Activated CD4-positive, alpha-beta T cell treated with anti-CD3 and anti-CD28 coated beads, Interleukin-10, Interleukin-2, amounts not matched to agents 100 ng/mL and 50 ng/mL, durations not matched to agents 16 hours and 8 hours (primary cell): ENCODE measurements at places on chromosomes 1 and 21.
A peak's percentile ranks its signal among the peaks of the same experiment; 100 is the strongest.

- no peak for DNase-seq
These were observed 45.9 kb downstream of the SYF2 start for GRCh38 chr1:25186161-25187007.

DNA sequence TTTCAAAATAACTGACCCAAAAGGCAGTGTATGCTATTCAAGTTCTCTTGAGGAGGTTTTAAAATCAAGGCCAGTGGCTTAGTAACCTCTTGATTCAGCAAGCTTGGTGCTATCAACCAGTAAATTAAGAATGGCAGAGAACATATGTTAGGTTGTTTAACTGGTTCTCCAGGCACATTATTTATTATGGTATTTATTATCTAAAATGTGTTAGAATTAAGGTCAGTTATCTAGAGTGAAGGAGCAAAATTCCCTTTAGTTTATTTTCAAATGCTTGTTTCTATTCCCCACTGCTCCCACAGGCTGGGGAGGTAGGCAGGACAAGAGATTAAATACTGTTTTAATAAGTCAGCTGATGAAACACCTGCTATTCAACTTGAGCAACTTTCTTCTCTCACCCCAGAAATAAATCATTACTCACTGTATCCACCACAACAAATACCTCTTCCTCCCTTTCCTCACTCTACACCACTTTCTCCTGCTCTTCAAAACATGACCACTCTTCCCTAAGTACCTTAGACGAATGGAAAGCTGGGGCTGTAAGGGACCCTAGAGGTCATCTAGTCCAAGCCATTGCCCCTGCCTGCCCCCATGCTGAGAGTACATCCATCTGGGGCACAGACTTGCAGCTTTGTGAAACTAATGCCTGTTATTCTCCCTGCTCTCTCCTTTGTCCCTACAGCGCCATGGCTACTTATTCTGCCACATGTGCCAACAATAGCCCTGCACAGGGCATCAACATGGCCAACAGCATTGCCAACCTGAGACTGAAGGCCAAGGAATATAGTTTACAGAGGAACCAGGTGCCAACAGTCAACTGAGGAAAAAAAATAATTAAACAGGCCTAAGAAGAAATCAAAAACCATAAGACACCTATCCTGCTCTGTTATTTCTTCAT is 71.7 kb downstream of the PRRX1 start:
- no peak for DNase-seq

GRCh38 chr1:1596493-1597274 is 3.3 kb downstream of the FNDC10 start:
- DNase-seq: no peak

DNA sequence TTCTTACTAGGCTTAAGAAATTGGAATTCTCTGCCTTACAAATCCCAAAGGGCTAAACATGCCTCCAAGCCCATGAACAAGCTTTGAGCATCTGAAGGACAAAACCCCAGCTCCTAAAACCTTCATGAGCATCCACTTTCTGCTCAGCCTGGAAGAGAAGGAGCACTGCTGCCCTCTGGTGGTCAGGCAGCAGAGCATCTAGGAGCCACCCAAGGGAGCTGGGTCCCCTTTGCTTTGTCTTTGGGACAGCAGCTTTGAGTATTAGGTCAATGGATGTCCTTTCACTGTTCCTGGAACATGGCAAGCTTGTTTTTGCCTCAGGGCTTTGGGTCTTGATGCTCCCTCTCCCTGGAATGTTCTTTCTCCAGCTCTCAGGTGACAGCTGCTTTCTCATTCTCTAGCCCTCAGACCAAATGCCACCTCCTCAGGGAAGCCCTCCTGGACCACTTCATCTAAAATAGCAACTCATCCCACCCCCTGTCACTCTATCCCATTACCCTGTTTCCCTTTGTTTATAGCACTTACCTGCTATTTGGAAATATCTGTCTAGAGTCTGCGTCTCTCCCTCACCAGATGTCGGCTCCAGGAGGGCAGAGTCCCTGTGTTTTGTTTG is 25.7 kb downstream of the RAB7B start:
- DNase-seq: peak; percentile 81

DNA sequence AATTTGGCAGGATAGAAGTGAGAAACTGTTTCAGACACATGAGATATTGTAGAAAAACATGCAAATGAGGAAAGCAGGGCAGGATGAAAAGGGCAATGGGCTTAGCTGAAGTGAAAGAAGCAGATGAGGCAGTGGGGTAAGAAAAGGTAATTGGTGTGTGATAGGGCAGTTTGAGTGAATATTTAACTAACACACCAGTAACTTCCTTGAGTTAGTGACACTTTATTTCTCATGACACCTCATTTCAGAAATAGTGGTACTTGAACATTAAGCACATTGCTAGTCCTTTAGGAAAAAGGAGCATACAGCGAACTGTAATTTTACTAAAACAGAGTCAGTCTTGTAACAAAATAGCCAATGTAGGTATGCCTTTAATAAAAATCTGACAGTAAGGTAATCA is 415.0 kb downstream of the DPYD start:
- no peak for DNase-seq

- no peak for DNase-seq
These were observed 580.4 kb downstream of the USP25 start for GRCh38 chr21:16310176-16310575.

DNA sequence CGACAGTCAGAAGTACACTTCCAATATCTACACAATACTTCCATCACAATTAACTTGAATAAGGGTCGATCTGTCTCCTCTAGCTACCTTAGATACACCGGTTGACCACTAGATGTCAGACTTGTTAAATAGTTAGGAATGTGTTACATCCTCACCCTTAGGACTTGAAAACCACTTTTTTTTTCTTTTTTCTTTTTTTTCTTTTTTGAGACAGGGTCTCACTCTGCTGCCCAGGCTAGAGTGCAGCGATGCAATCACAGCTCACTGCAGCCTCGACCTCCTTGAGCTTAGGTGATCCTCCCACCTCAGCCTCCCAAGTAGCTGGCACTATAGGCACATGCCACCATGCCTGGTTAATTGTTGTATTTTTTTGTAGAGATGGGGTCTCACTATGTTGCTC is 120.4 kb upstream of the GREM2 start:
- DNase-seq: peak; percentile 46

- DNase-seq: no peak
These were observed 36.5 kb downstream of the MAP3K21 start for GRCh38 chr1:233364026-233364425.

DNA sequence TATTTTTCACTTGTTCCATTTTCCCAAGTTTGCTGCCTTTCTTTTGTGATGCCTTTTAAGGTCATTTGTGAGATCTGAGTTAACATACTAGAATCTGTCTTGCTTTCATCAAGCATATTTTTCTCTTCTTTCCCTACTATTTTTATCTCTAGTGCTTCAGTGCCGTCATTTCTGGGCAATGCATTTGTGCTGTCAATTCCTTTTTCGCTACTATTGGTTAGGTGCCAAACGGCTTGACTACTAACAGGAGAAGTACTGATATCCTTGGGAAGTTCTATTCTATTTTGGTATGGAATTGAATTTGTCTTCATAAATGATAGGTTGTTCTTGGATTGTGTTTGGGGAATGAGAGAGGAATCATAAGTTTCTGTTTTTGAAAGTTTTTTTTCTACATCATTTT is 42.2 kb downstream of the LRRC53 start:
- DNase-seq: no peak

DNA sequence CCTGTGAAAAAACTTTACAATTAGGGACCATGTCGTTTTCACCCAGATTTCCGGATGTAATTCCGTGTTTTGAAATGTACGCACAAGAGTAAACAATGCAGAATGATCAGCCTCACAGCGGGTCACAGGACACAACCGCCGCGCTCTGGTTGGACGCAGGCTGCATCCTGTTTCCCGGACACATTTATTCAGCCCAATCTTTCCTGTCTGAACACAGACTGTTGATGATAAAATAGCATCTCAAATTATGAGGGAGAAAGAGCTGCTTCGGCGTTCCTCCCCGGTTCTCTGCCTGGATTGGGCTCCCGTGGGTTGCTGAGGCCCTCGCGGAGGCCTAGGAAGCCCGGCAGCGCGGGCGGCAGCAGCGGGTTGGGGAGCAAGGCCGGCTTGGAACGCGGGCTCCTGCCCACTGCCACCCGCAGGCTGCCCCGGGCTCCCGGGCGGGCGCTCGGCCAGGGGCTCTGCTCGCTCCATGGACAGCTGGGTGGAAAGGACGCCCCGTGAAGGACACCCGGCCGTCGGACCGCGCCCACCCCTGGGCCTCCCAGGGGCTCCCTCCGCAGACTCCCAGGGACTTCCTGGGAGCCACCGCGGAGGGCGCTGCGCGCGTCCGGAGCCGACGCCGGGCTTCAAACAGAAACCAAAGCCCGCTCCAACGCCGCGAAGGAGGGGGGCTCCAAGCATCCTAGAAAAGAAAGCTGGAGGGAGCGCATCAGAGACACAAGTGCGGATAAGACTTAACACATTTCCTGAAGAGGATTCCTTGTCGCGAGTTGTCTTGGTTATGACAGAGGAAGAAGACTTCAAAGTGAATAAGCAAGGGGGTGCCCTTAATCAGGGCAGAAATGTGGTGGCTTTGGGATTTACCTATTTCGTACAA is 122.3 kb downstream of the ESRRG start:
- peak; percentile 14 for DNase-seq

GRCh38 chr1:5978452-5978851 is 13.8 kb downstream of the NPHP4 start:
- no peak for DNase-seq

GRCh38 chr21:34280959-34281358 is 82.8 kb upstream of the KCNE2 start:
- DNase-seq: no peak

DNA sequence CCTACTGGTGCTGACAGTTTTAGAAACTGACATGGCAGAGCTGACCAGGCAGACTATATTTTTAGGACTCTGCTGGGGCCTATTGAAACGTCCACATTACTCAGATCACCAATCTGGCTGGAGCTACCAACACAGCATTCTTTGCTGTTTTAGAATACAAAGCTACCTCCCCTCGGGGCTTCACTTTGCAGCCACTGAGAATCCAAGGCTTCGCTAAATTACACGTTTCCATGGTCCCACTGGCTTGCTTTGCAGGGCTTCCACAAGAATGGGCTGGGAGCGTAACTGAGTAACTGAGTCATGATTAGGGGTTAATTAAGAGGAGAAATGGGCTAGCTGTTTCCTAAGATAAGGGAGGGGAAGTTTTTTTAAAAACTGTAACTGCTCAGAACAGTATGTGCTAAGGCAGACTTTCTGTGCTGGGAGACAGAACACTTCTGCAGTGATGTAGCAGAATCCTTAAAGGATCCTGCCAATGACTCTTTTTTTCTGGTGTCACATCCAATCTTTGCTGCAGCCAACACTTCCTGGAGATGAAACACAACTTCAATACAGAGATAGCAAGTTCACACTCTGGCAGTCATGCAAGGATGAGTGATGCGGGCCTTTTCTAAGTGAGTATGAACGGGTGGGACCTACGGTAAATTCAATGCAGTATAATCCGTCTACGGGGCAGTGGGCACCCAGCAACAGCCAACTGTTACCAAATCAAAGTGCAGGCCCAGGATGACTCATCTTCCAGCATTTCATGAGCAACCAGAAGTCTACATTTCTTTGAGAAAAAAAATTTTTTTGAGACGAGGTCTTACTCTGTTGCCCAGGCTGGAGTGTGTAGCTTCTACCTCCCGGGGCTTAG is 21.5 kb downstream of the NDUFS5 start:
- peak; percentile 68 for DNase-seq

GRCh38 chr1:213615226-213615916 is 372.4 kb upstream of the PROX1 start:
- DNase-seq: no peak

DNA sequence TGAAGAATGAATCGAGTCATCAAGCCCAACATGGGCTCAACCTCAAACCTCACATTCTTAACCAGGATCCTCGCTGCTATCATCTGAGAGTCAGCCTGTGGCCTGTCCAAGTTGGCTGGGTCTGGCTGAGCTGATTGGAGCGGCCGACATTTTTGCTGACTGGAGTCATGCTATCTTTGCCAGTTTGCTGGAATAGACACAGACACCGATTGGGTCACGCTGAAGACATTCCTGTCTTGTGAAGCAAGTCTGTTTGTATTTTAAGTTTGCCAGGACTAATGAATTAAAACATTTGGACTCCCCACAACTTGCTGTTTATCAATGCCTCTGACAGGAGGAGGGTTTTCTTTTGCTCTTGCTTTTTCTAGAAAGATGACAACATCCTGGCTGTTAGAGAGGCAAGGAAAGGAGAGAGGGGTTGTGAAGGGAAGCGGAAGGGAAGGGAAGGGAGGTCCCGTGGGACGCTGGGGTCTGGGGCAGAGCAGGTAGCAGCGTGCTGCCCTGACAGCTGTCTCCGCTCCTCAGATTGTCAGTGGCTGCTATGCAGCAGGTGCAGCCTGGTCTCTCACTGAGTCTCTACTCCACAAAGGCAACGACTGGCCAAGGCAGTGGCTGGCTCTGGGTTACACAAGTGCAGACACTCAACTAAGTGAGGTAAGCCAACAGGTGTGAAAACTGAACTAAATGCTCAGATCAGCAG is at the start of gene MAP3K7CL:
TSS of gene MAP3K7CL (plus strand) at position 375 of the 700 bp plus-strand sequence. CDS start 2,701 bp downstream, outside the sequence.
- peak; percentile 22 for DNase-seq

GRCh38 chr1:68107771-68108170 is 57.3 kb upstream of the DIRAS3 start:
- DNase-seq: no peak

- DNase-seq: peak; percentile 49
These were observed 200.4 kb downstream of the NRIP1 start for GRCh38 chr21:14864211-14865021.

DNA sequence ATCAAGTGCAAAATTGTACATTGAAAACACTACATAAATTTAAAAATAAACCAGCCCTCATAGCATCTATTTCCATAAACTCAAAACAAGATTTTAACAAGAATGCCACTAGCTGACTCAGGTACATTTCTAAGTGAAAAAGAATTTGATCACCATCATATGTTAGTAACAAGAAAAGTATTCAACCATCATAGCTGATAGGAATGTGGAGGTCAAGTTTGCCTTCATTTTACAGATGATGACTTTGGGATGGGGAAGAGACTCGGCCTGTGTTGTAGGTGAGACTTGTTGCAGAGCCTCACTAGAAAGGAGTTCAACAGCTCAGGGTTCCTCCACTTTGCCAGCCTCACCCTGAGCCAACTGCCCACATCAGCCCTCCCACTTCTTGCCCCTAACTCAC is 318.8 kb upstream of the FAM78B start:
- DNase-seq: no peak

- no peak for DNase-seq
These were observed 44.6 kb downstream of the COQ8A start for GRCh38 chr1:226984521-226985238.
